ENCODE measurements at places on chromosomes 13 and 19.

GRCh38 chr19:44687888-44688287 lies 11.1 kb upstream of the CEACAM16 start:
- no peak for DNase-seq

DNA sequence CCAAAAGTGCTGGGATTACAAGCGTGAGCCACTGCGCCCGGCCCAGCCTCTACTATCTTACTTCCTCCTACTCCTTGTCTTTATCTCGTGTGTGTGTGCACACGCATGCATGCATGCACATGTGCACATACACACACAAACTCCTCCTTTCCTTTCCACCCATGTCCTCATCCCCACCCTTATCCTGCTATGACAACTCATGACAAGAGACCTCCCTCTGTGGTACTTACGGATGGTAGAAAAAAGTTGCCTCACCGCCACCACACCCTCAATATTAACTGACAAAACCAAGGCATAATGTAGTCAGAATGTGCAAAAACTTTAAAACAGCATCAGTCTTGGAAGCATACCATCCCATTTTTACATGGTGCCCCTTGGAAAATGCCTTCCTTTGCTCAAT lies 15.9 kb upstream of the EEF1AKMT1 start:
- DNase-seq = no peak

DNA sequence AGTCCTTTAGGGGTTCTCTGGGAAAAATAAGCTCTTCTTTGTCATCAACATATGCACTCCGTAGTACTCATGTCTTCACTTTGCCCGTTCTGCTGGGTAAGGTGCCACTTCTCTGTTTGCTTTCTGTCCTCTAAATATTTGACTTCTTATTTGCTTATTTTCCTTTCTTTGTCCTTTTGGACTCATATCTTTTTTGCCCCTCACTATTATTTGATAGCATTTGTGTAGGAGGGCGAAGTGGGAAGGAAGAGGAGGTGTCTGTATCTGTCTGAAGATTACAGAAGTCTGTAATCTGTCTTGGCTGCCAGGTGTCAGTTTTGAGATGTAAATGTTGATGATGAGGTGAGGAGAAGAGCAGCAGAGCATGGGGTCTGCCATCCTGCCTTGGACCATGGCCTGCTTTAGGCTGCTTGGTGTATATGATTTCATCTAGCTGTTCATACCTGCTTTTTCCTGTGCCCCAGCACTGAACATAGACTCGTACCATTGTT lies 30.8 kb downstream of the USPL1 start:
- DNase-seq = no peak

DNA sequence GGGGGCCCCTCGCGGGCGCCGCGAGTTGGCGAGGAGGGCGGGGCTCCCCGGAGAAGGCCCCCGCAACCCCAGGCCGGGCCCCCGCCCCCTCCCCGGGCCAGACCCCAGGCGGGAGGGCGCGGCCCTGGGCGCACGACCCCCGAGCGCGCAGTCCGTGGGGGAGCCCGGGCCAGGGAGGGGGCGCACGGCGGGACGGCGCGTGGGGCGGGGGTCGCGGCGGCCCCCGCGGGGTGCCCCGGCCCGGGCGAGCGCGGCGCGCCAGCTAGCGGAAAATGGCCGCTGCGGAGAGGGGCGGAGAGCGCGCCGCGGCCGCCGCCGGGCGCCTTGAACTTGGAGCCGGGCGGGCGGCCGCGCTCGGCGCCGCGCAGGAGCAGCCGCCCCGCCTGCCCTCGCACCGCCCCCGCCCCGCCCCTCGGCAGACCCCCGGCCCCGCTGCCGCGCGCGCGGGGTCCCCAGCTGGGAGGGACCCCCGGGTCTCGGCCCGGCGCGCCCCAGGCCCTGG lies 6.4 kb upstream of the NFIC start:
- no peak for DNase-seq

- DNase-seq = no peak
Measured at GRCh38 chr13:37366044-37366770, 232.4 kb downstream of the POSTN start.

GRCh38 chr13:39317291-39317690 lies 279.0 kb downstream of the NHLRC3 start:
- no peak for DNase-seq

DNA sequence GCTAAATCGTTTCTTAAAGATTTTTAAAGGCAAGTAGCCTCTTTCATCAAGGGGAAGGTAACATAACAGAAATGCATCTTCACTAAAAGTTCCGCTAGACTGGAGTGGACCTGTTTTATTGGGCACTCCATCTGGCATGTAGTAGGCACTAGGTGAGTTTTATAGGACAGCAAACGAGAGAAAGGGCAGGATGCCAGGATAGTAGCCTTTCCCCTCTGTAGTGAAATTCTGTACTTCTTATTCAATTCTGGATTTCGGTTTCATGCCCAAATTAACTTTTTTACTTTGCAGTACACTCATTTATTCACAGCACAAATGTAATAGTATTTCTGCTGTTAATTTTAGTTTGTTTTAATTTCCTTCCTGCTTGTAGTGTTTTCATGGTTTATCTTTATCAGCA lies 45.2 kb downstream of the GPR180 start:
- no peak for DNase-seq

DNA sequence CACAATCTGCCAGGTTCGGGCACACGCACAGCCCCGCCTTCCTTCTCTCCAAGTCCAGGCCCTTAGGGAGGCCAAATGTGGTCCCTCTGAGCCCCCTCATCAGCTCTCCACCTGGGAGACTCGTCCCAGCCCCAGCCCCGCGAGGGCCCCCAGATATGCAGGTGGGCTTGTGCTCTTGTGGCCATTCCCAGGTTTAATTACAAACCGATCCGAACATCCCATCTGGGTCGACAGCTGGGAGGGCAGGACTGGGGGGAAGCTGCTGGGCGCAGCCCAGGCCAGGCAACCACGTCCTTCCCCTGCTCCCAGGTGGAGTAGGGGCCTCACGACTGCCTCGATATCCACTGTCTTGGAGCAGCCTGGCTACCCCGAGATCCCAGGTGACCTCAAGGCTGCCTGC lies 7.5 kb upstream of the C2CD4C start:
- no peak for DNase-seq

GRCh38 chr19:8398311-8398771 lies 8.2 kb downstream of the RAB11B start:
- no peak for DNase-seq

GRCh38 chr13:72255908-72256307 lies 388.9 kb upstream of the DACH1 start:
- no peak for DNase-seq

Measured in stimulated activated CD4-positive, alpha-beta T cell treated with anti-CD3 and anti-CD28 coated beads, Interleukin-1b, Interleukin-23, amount 100 ng/mL, for 24 hours (primary cell).